ENCODE measurements at places on chromosomes 16 and 17.
A peak's percentile ranks its signal among the peaks of the same experiment; 100 is the strongest.

DNA sequence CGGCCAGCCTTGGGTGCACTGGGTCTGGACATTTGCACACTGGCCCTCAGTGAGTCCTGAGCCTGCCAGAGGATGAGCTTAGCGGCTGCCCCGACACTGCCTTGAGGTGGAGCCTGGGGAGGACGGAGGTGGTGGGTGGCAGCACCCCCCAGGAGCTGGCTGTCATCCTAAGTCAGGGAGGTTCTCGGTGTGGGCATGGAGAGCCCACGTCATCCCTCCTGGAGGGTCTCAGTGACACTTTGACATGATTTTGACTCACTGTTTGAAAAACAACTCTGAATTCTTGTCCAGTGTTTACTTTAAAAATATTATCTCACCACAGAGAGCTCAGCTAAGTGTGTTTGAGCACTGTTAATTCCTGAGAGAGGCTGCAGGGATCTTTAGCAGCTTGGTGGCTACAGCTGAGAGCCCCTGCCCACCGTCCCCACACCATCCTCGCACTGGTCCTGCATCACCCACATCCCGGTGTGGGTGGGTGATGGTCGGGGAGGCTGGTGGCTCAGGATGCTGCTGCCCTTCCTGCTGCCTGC is 63.1 kb downstream of the BANP start:
- DNase-seq = peak; percentile 52

GRCh38 chr16:57167538-57167937 is 18.3 kb downstream of the PSME3IP1 start:
- DNase-seq = no peak

- DNase-seq = no peak
Measured at GRCh38 chr16:4525069-4525468, 13.5 kb downstream of the CDIP1 start.

GRCh38 chr16:14286368-14287230 is 215.5 kb downstream of the MRTFB start:
- no peak for DNase-seq

DNA sequence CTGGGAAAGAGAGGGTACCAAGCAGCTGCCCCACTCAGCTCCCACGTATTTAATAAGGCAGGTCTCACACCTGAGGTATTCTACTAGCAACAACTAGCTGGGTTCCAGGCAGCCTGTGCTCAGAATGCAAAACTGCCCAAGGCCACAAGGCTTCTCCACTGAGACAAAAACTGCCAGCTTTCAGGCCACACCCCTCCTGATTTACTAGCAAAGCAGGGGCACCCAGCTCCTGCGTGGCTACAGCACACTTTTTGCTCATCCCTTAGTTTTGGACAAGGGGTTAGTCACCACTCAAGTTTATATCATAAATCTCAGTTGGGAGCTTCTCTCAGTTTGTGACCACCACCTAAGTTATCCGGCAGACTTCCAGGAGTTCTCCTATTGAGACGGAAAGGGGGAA is 494.6 kb downstream of the CDH11 start:
- no peak for DNase-seq

GRCh38 chr16:47956916-47957315 is 198.9 kb downstream of the ABCC12 start:
- no peak for DNase-seq

DNA sequence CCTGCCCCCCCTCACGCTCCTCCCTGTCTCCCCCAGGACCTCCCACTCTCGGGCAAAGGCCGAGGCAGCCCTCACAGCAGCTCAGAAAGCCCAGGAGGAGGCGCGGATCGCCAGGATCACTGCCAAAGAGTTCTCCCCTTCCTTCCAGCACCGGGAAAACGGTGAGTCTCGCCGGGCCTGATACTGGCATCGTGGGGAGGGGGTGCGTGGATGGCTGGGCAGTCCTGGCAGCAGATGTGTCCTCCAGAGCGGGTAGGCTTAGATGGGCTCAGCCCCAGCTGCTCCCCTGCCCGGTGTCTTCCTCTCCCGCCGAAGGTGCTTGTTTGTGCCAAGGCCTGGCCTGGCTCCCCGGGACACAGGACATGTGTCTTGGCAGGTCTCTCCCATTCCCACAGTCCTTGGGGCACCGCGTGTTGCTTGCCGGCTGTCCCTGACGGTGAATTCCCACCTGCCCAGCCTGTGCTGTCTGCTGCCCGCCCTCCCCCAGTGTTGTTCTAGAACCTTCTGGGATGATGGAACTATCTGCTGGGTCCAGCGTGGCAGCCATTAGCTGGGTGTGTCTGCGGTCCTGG is 81.6 kb downstream of the KLHDC4 start:
- no peak for DNase-seq

GRCh38 chr17:35801583-35802224 is 6.3 kb upstream of the MMP28 start:
- peak; percentile 75 for DNase-seq

- DNase-seq = peak; percentile 87
Measured at GRCh38 chr16:31472709-31473203, 804 bp downstream of the TGFB1I1 start.

GRCh38 chr16:3961449-3961849 is 80.9 kb upstream of the CREBBP start:
- no peak for DNase-seq

DNA sequence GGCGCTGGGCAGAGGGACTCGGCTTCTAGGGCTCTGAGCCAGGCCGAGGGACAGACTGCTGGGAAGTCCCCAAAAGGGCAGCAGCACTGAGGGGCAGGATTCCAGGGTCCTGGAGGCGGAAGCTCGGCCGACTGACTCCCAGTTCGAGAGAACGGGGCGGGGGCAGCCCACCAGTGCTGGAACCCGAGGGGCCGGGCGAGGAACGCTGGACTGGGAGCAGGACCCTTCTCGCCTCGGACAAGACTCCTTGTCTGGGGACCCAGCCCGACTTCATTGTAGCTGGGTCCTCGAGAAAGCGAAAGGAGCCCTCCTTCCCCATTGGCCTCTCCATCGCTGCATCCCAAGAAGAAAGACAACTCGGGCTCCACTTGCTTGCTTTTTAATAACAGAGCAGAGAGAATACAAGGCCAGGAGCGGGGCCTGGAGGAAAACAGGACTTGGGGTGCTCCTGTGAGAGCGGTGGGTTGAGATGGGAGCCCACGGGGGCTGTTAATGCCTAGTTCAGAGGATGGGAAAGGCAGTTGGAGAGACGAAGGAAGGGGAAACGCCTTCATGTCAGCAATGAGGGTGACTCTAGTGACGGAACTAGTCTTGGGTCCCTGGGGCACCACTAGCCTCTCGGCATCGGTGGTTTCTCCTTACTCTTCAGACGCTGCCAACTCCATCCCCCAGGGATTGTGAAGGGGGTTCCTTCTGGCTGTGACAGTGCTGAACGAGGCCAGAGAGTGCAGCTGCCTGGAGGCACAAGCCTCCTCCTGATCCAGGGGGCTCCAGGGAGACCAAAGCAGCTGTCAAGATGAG is 492 bp upstream of the CAMTA2 start:
- no peak for DNase-seq

Data from breast epithelium (tissue), 4 donors.